Activated effector memory CD4-positive, alpha-beta T cell treated with Interleukin-2 at 50 U/mL for 16 hours (primary cell): ENCODE measurements at places on chromosomes 3 and 15.

- no peak for DNase-seq
Observed at GRCh38 chr15:83163032-83163431, 44.6 kb downstream of the HDGFL3 start.

- no peak for DNase-seq
Observed at GRCh38 chr15:58288592-58288991, 143.2 kb upstream of the LIPC start.

- DNase-seq = no peak
Observed at GRCh38 chr3:193963808-193964516, 172.0 kb upstream of the HES1 start.

GRCh38 chr3:197132916-197133530 is 103.4 kb upstream of the MELTF start:
- DNase-seq = no peak

DNA sequence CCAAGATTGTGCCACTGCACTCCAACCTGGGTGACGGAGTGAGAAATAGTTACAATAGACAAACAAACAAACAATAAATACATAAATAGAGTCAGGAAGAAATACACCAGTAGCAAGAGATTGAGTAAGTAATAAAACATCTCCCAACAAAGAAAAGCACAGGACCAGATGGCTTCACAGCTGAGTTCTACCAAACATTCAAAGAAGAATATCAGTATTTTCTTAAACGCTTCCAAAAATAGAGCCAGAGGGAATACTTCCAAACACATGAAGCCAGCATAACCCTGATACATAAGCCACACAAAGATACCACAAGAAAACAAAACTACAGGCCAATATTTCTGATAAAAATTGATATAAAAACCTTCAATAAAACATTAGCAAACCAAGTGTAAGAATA is 30.7 kb upstream of the IGSF10 start:
- no peak for DNase-seq

GRCh38 chr3:134772011-134772410 is 23.0 kb upstream of the EPHB1 start:
- no peak for DNase-seq

DNA sequence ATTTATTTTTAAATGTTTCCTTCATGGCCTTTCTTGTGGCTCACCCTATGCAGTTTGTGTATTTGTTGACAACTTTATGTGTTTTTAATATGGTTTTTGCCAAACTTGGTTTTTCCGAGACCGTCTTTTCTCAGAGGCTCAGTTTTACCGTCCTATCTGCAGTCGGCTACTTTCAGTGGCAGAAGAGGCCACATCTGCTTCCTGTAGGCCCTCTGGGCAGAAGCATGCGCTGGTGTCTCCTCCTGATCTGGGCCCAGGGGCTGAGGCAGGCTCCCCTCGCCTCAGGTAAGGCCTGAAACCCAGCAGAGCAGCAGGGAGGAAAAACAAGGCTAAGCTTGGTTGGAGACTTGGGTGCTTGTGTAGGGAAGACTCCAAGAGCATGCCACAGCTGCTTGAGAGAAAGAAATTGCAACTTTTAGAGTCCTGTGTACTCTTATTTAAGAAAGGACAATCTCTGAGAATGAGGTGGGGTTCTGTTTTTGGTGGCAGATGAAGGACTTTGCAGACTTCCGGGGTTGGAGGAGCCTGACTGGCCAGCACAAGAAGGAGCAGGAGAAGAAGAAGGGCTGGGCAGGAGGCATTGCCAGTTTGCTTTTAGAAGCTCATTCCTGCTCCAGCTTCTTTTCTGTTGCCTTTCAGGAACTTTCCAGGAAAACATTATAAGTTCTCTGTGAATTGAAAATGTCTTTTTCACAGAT is at the start of gene TIGIT:
TIGIT (plus strand) TSS at position 191 of the 698 bp plus-strand sequence; CDS start at position 225, 34 bp downstream.
- no peak for DNase-seq
